ENCODE measurements at places on chromosomes 7 and 10.

- no peak for DNase-seq
These were observed 251.6 kb downstream of the DIP2C start for GRCh38 chr10:437698-438490.

GRCh38 chr7:82359426-82359825, 84.2 kb downstream of the CACNA2D1 start:
- DNase-seq: peak; percentile 27

GRCh38 chr7:53904355-53904754, 637.8 kb upstream of the VSTM2A start:
- DNase-seq: no peak

GRCh38 chr7:6917258-6917657, 91.2 kb upstream of the CCZ1B start:
- no peak for DNase-seq

- no peak for DNase-seq
These were observed 241.3 kb downstream of the CXCL12 start for GRCh38 chr10:44143556-44143955.

DNA sequence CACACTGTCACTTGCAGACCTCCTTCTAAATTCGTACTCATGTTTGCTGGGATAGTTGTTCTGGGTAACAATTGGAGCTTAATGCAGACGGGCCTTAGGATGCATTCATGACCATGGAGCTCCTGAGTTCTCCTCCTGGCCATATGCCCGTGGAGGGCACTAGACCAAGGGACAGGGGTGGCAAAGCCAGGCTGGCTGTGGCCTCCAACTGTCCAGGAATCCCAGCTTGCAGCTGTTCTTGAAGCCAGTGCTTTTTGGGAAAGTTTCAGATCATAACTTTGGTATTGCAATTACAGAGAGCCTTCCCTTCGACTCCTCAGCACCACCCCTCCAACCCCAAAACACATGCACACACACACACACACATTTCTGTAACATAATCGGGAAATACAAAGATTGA, 30.6 kb downstream of the ANTXRL start:
- no peak for DNase-seq

DNA sequence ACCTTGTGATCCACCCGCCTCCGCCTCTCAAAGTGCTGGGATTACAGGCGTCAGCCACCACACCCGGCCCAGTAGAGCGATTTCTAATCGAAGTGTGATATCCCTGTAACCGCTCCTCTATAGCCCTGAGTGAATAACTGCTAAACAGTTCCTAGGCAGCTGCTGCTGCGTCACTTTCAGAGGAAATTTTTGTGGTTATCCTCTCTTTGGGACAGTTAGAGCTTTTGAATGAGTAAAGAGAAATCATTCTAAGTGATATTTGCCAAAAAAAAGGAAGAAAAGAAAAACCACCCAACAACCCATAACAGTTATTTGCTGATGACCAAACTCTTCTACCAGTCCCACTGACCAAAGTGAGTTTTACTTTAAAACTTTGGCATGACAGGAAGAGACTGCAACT, 59.9 kb downstream of the MKX start:
- DNase-seq: no peak

DNA sequence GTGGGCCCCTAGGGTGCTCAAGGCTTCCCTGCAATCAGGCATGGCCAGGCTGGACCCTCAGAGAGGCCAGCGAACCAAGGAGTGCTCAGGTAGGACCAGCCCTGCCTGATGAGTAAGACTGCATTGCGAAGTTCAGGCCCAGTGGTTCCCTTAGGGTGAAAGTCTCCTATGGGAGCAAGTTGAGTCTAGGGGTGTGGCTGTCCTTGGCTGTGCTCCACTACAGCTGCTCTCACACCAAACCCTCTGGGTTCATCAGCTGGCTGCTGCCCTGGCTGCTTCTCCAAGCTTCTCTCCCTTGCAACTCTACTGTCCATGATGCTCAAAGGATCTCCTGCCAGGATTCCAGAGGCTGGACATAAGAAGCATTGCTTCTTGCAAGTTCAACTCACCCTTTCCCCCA, 18.7 kb downstream of the FAM25A start:
- no peak for DNase-seq

- DNase-seq: no peak
These were observed 177.1 kb downstream of the DGKI start for GRCh38 chr7:137669706-137670105.

DNA sequence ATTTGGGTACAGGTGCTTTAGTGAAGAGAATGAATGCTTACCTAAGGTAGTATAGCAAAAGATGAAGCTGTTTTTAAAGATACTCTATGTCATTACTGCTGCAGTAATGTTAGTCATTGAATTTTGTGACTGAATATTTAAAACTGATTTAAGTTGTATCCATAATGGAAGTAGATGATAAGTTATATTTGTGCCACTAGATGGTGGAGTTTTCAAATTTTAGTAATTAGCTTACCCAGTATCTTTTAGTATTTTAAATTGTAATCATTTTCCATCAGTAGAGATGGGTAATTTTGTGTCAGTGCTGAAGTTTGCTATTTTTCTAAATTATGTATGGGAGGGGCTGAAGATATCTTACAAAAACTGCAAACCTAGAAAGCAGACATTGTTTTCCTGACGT, 25.2 kb downstream of the HBP1 start:
- DNase-seq: no peak

DNA sequence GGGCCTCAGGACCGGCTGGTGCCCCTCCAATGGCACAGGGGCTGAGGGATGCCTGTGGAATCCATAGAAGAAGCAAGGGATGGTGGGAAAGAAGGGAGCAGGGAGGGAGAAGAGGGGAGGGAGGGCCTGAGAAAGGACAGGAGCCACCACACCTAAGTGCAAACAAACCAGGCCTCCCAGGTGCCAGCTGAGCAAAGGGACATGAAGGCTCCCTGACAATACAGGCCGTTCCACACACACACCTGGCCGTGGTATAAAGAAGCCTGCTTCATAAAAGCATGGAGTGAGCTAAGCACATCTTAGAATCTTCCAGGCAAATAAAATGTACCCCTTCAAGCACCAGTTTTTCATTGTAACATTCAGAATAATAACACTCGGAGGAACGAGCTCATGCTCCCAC, 54.0 kb downstream of the OAT start:
- DNase-seq: no peak

GRCh38 chr7:129801882-129802281, 150.9 kb downstream of the UBE2H start:
- no peak for DNase-seq

- no peak for DNase-seq
These were observed 245.6 kb downstream of the HTR7 start for GRCh38 chr10:90612276-90612675.

- DNase-seq: no peak
These were observed 11.2 kb upstream of the ARPC1A start for GRCh38 chr7:99314504-99314903.
